ENCODE measurements at places on chromosomes 3 and 15.

DNA sequence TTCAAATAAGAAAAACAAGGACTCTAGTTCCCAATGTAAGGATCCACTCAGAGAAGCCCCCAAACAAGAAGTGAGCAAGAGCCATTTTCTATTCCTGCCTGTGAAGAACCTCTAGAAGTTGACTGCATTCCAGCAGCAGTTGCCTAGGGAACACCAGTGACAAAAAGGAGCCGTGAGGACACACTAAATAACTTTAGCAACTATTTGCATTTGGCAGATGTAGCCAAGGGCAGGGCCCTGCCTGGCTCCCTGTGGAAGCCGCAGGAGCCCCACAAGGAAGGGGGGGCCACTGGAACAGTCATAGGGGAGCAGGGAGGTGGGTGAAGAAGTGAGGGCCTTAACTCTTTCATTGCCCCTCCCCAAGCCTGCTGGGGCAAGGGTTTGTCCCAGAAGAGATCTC is 470.2 kb upstream of the PROK2 start:
- DNase-seq, result no peak

DNA sequence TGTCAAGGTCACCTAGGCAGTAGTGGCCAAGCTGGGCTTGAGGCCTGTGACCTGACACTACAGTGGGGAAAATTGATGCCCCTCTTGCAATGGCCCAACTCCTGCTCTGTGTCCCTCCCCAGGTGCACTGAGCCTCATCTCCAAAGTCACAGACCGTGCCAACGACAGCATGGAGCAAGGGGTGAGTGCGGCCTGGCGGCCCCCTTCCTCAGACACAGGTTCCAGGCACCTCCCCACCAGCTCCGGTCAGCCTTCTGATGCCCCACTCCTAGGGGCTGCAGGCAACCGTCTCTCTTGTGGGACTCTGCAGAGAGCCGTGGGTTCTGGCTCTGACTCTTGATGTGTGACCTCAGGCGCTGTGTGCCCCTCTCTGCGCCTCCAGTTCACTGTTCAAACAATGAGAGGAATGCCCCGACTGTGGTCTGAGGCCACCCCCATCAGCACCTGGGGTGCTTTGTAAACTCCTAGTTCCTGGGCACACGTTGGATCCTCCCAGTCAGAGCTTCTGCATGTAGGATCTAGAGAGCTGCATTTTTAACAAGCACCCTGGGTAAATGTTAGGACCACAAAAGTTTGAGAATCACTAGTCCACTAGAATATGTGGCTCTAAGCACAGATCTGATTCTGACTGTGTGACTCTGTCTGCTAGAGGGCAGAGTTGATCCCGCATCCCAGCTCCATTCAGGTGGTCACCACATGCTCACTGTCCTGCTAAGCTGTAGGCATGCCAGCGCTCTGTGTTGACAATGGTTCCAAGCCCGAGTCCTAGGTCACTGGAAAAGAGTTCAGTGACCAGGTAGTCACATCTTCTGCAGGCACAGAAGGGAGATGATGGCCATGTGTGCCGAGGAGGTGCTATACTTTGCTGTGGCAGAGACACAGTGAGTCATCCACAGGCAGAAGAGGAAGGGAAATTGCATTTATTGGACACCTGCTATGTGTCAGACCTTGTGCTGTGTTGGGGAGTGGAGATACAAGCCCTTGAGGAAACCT is 46.2 kb upstream of the NR2C2 start:
- no peak for DNase-seq

GRCh38 chr3:78116874-78117273 is 1077.0 kb downstream of the ROBO2 start:
- DNase-seq, result no peak

DNA sequence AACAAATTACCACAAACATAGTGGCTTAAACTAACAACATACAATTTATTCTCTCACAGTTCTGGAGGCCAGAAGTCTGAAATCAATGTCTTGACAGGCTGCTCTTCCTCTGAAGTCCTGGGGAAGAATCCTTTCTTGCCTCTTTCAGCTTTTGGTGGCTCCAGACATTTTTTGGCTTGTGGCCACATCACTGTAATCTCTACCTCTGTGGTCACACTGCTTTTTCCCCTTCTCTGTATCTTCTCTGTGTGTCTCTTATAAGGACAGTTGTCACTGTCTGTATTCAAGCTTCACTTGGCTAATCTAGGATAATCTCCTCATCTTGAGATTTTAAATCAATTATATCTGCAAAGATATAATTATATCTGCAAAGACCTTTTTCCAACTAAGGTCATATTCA is 80.3 kb upstream of the ABHD2 start:
- no peak for DNase-seq

- DNase-seq, result no peak
Measured at GRCh38 chr3:56822501-56822900, 20.8 kb upstream of the ARHGEF3 start.

DNA sequence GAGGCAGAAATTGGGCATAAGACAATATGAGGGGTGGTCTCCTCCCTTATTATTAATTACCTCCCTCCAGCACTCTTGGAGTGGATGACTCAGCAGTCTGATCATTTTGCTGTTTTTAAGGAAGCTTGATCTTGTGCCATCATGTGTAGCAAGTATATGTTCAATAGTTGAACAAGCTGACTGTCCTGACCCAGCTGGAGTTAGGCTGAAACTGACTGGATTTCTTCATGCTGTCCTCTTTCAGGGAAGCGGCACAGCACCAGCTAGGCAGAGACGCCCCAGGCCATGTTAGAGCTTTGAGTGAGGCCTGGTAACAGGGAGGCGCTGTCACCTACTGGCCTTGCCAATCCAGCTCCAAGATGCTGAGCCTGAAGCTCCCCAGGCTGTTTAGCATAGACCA is 54.4 kb upstream of the KIF23 start:
- DNase-seq, result no peak

DNA sequence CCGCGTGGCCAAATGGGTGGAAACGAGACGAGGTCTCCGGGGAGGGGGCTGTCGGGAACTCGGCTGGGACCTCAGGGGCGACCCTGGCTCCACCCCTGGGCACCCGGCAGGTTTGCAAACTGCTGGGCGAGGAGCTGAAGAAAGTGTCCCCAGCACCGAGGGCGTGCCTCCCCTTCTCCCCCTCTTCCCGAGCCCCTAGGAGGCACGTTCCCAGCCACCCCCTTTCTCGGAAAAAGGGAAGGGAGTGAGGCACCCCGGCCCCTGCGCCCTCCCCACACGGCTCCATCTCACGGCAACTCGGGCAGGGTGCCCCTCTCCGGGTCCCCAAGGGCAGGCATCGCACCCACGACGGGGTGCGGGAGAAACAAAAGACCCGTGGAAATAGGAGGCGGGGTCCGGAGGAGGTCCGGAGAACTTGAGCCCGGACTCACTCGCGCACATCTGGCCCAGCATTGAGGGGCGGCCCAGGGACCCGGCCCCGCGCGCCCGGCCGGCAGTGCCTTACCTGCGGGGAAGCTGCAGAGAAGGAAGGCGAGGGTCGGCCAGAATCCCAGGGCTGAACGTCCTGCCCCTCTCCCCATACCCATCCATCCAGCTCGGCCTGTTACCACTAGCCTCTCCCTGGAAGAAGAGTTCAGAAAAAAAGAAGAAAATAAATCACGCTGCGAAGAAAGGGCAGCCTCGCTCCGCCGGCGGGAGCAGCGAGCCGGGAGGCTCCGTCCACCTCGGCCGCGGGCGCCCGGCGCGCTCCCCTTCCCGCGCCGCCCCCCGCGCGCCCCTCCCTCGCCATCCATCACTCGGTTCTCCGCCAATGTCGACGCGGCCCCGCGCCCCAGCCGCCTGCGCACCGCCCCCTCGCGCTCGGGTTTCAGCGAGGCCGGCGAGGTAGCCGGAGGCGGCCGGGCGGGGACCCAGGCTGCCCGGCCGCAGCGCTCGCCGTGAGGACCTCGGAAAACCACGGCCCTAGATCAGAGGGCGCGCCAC is 16.3 kb downstream of the RGMA start:
- DNase-seq, result no peak

DNA sequence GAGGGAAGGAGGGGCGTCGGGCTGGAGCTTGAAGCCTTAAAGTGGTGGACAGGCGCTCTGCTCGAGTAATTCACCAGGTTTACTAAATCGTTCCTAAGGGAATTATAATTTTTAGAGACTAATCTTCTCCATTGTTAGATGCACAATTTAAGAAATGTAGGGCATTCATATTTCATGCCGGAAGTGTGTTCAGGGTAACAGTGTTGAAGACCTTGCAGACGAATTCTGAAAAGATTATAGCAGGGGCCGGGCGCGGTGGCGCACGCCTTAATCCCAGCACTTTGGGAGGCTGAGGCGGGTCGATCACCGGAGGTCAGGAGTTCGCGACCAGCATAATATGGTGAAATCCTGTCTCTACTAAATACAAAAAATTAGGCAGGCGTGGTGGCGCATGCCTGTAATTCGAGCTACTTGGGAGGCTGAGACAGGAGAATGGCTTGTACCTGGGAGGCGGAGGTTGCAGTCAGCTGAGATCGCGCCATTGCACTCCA is 365 bp upstream of the GTF2A2 start:
- no peak for DNase-seq

DNA sequence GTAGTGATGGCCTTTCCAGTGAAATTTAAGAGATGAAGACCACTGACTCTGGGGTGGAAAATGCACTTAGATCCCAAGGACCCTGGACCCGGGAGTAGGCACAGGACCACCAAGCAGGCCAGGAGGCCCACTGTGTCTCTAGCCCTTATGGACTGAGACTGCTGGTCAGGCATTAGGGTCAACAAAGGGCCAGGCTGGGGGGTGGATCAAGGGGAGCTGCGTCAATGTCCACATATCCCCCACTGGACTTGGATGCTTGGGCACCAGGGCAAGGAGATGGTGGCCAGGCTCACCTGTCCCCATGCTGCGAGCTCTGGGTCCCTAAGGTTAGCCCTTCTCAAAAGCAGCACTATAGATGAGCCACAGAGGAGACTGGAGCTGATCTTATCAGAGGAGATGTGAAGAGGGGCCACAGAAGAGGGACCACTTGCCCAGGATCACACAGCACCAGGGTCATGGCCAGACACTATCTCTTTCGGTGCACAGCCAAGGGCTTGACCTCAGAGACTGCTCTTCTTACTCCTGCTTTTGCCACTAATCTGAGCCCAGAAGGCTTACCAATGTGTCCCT is 14.7 kb downstream of the RAB6B start:
- DNase-seq, result no peak

GRCh38 chr15:67154249-67154648 is 88.8 kb downstream of the SMAD3 start:
- no peak for DNase-seq

GRCh38 chr3:160927620-160928019 is 171.6 kb downstream of the PPM1L start:
- DNase-seq, result no peak

DNA sequence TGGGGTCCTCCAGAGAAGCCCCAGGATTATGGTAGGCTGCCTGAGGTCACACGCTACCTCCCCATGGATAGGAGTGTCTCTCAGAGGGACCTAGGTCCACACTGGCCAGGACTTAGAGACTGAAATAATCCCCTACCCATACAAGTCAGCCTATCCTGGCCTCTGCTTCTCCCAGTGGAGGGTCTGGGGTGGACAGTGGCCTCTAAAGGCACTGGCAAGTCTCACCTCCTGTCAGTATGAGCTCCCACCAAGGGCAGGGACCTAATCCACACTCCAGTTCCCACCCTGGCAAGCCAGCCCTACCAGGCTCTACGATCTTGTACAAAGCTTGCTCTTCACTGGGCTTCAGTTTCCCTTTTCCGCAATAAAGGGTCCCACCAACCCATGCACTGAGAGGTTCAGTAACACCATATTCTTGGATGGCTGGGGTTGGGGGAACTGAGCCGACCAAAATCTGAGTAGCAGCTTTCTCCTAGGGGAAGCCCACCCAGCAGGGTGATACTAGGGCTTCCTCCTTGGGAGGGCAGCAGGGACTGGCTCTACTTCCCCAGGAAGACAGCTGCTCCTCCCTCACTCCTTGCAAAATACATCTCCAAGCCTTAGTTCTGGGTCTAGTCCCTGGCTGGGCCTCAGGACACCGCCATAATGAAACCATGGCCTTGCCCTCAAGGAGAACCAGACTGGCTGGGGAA is 2.4 kb downstream of the CISH start:
- no peak for DNase-seq

DNA sequence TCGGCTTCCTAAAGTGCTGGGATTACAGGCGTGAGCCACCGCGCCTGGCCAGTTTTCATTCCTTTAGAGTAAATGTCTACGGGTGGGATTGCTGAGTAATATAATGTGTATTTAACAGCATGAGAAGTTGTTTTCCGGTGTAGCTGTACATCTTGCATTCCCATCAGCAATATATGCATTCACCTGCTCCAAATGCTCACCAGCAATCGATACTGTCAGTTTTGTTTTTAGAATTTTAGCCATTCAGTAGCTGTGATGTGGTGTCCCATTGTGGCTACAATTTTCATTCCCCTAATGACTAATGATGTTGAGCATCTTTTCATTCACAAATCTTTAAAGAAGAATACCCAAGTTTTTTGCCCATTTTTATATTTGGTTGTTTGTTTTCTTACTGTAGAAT is 134.8 kb upstream of the RGMA start:
- no peak for DNase-seq

DNA sequence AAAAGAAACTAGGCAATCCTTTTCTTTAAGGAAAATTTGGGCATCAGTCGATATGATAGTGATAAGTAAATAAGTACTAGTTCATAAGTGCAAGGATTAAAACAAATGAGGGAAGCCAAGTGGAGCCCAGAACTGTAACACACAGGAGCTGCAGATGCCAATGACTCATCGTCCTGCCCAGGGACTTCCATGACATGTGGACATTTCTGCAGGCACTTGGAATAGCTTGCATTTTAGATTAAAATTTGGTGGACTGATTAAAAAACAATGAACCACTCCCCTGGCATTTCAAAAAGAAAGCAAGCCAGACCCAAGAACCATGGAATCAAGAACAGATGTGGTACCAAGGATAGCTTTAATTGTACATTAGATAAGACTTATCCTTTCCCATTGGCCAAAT is 2.9 kb downstream of the SAMD7 start:
- DNase-seq, result no peak

GRCh38 chr3:120894316-120895057 is 13.5 kb upstream of the STXBP5L start:
- DNase-seq, result no peak

DNA sequence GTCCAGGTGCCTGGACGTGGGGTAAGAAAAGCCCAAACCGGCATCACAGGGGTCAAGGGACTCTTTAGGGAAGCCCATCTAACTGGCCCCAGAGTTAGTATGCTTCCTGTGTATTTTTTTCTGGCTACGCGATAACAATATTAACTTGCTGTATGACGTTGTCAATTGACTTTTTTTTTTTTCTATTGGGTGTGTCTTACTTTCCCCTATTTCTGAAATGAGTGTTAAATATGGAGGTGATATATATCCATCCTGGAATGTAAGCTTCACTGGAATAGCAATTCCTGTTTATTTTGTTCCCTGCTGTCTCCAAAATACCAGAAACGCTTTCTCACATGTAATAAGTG is 598 bp upstream of the GMNC start:
- no peak for DNase-seq

GRCh38 chr15:37981201-37981600 is 46.8 kb downstream of the TMCO5A start:
- no peak for DNase-seq

GRCh38 chr3:148642616-148643015 is 55.1 kb upstream of the AGTR1 start:
- DNase-seq, result no peak

DNA sequence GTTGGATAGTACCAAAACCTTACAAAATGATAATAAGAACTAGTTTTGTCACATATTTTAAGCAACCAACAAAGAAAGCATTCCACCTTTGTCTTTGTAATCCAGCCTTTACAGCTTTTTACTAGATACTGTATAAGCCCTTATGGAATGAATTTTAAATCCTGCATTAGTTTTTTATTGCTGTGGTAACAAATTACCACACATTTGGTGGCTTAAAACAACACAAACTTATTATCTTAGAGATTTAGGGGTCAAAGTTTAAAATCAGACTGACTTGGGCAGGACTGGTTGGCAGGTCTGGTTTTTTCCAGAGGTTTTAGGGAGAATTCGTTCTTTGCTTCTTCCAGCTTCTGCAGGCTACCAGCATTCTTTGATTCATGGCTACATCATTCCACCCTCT is 108.5 kb upstream of the NLGN1 start:
- no peak for DNase-seq
